Hippocampal formation (tissue), 2 donors: ENCODE measurements at places on chromosomes 12 and 14.
A peak's percentile ranks its signal among the peaks of the same experiment; 100 is the strongest.

DNA sequence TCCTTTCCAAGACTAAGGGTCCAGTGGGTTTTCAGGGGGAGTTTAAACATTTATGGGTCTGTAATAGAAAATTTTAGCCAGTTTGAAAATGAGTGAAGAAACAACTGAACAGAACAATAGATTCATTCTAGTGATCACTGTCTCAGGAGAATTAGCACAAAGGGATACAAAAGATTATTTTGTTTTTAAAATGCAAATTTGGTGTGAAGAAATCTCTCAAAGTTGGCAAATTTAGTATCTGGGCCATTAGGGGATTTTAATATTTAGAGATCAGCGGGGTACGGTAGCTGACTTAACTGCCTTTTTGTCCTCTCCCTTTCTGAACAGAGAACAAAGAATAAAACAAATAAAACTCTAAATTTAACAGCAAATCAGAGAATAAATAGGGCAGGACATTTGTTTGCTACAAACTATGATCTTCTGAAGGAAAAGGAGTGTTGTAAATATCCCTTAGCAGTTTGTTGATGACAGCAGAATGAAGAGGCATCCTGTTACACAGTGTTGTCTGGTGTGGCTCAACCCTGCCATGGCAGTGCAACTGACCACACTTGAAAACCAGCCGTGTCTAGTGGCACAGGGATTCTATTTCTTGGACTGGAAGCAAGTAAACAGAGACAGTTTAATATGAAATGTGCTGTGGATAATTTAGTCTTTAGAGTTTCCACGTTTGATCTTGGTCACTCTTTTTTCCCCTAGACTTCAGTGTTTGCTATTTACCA is 46.3 kb upstream of the LRTM2 start:
- DNase-seq, result peak; percentile 68

DNA sequence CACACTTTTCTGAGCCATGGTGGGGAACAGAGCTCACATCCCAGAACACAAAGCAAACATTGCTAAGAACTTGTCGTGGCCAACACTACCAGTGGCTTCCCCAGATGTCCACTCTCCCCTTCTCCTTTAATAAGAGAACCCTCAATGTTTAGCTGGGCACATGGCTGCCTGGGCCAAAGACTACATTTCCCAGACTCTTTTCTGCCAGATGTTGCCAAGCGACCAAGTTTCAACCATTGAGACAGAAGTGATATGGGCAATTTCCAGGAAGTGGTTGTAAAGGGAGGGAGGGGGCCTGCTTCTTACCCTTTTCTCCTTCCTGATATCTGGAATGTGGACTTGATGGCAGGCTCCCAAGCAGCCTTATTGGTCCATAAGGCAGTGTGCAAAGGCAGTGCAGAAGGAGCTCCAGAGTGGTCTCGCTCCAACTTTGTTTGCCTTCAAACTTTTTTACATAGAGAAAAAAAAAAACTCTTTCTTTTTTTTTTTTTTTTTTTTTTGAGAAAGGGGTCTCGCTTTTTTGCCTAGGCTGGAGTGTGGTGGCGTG is 24.9 kb upstream of the JDP2 start:
- no peak for DNase-seq

GRCh38 chr12:113162102-113163029 is 12.8 kb downstream of the CFAP73 start:
- no peak for DNase-seq

- no peak for DNase-seq
Measured at GRCh38 chr12:34407813-34408212, 385.5 kb downstream of the ALG10 start.

- no peak for DNase-seq
Measured at GRCh38 chr12:29695026-29695425, 88.7 kb downstream of the TMTC1 start.

- DNase-seq, result no peak
Measured at GRCh38 chr12:108495054-108495453, 20.0 kb upstream of the FICD start.

DNA sequence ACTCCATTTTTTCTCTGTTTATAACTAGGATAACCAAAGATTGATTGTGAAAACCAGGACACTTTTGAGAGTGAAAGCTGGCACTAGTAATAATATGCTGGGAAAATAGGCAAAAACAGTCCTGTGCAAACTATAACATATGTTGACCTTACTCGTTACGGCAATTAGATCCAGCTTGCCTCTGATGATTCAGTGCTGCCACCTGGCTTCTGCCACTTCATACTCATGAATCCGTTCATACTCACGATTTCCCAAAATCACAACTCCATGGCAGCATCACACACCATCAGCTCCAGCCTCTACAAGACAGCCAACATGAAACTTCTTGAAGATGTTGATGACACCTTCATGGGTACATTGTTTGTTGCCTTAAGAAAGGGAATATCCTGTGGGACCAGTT is 49.1 kb upstream of the CAND1 start:
- no peak for DNase-seq

- no peak for DNase-seq
Measured at GRCh38 chr14:104351849-104352492, 213.6 kb downstream of the KIF26A start.

GRCh38 chr12:76927170-76927784 is 48.5 kb upstream of the CSRP2 start:
- no peak for DNase-seq

- DNase-seq, result no peak
Measured at GRCh38 chr14:56742391-56742878, 67.8 kb downstream of the OTX2 start.

GRCh38 chr14:43198465-43198864 is 1308.6 kb downstream of the FSCB start:
- DNase-seq, result no peak

GRCh38 chr12:57720606-57721595 is 17.6 kb downstream of the AGAP2 start:
- no peak for DNase-seq

DNA sequence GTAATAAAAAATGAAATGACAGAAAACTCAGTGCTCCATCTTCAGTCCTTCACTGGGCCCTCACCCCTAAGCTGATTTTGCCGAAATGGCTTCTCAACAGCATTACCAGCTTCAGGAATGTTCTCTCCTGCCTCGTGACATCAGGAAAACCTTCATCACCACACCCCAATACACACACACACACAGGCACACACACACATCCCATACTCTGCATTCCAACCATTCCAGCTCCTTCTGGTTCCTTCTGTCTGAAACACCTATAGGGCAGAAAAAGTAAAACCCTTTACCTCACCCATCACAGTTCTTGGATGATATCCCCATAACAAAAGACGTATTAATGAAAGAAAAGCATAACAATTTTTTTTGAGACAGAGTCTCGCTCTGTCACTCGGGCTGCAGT is 75.9 kb downstream of the CCDC60 start:
- no peak for DNase-seq

GRCh38 chr12:25584596-25584995 is 31.5 kb upstream of the LMNTD1 start:
- no peak for DNase-seq

GRCh38 chr12:28883406-28883997 is 265.6 kb upstream of the FAR2 start:
- no peak for DNase-seq

GRCh38 chr14:101508196-101508947 is 52.9 kb upstream of the DIO3 start:
- no peak for DNase-seq

DNA sequence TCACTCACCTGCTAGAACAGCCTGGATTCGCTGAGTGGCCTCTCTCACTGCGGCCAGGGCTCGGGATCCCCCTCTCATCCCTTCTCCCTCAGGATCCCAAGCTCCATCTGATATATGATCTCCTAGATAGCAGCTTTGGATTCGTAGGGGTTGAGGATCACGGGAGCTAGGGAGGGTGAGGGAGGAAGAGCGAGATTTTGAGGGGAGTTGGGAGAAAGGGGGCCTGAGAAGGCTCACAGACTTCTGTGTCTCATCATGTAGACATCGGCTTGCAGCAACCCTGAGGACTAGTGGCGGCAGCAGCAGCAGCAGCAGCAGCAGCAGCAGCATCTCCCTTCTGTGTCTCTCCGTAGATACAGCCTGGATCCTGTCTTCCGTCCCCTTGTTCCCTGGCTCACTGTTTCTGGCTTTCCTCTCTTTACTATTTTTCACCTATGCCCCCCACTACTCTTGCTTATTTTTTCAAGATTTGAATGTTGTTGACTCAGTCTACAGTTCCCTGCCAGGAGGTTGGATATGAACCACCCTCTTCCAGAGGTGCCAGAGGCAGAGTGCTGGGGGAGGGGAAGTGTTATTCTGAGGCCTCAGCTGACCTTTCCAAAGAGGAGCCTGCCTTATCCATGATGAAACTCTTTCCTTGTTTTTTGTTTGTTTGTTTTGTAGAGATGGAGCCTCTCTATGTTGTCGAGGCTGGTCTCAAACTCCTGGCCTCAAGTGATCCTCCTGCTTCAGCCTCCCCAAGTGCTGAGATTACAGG is at the start of gene CIROP:
CIROP (minus strand) TSS at position 399 of the 757 bp plus-strand sequence; CDS start at position 330, 69 bp downstream.
- DNase-seq, result no peak

- DNase-seq, result no peak
Measured at GRCh38 chr12:50924131-50924438, 28.3 kb upstream of the HIGD1C start.

GRCh38 chr12:61524851-61525250 is 735.4 kb upstream of the USP15 start:
- no peak for DNase-seq

DNA sequence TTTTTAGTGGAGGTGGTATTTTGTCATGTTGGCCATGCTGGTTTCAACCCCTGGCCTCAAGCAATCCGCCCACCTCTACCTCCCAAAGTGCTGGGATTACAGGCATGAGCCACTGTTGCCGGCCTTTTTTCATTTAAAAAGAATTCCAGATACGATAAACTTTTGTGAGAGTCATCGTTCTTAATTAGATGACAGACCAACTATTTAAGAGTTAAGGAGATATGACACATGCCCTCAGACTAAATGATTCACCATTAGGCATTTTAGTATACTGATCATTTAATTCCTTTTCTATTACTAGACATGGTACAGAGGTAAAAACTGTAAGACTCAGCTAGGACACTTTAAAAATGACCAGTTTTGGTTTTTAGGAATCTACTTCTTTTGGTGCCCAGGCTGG is 2.4 kb downstream of the ANKRD13A start:
- DNase-seq, result no peak

- DNase-seq, result no peak
Measured at GRCh38 chr14:32064931-32065330, 12.2 kb upstream of the ARHGAP5 start.

DNA sequence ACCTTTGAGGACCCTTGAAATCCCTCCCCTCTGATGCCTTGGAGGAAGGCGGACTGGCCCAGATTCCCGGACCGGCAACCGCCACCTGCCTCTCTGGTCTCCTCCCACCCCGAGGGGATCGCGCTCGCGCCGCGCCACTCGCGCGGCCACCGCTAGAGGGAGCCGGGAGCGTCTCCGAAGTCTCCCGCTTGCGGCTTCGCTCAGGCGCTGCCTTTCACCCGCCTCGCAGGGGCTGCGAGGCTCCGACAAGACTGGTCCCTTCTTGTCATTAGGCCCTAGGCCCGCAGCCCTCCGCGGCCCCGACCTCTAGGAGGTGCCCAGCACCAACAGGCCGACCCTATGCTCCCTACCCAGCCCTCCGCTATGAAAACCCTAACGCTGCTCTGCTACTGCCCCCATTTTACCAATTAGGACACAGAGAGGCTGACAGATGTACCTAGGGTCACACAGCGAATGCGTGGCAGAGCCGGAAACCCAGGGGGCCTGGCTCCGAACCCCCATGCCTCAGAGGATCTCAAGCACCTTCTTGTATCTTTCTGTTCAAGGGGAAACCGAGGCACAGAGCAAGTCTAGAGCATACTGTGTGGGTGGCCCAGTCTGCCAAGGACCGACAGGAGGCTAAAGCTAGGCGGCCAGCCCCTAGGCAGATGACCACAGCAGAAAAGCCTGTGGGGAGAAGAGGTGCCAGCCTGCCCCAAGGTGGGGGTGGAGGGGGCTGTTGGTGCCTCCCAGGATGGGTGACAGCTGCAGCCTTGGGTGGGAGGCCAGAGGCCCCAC is 21.4 kb upstream of the VSX2 start:
- DNase-seq, result peak; percentile 63

GRCh38 chr12:62774794-62775193 is 160.2 kb downstream of the PPM1H start:
- no peak for DNase-seq

DNA sequence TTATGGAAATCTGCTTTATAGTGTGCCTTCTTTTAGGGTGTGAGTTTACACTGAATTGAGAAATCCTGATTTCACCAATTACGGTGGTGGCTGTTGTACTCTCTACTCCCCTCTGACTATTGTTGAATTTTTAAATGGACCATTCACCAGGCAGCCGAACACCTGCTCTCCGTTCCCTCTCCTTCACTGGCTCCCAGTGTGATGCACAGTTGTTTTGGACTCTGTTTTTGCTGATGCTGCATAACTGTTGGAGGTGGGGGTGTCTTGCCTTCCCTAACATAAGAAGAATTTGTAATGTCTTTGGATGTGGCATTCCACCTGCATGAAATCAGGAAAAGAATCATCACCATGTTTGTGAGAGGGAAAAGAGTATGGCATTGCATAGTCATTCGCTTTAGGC is 341.2 kb downstream of the SNAPC1 start:
- no peak for DNase-seq

- DNase-seq, result no peak
Measured at GRCh38 chr14:60353420-60353819, 104.4 kb downstream of the PPM1A start.

GRCh38 chr14:100590726-100591452 is 3.7 kb upstream of the BEGAIN start:
- DNase-seq, result no peak

- no peak for DNase-seq
Measured at GRCh38 chr14:81471062-81471461, 62.6 kb downstream of the SEL1L start.

DNA sequence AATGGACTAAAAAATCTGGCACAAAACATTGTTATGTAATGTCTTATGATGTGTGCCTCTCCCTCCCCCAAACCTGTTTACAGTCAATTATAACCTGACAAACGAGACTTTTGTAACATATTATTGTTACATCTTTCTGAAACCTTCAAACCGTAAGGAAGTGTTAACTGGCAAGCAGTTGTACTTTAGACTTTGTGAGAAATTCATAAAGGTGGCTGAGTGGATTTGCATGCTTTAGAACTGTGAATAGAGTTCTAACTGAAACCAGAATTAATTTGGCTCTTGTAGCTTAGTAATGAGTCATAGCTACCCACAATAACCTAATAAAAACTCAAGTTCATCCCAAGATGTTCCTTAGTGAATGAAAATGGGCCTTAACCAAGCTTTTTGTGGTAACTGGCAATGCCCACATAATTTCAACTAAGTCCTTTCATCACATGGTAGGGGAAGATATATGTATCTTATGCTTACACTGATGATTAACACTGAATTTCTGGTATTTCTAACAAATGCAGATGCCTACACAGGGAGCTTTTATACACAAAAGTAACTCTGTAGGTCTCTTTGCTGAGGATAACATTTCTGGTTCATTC is 29.7 kb downstream of the RAD9B start:
- no peak for DNase-seq

GRCh38 chr14:74048281-74048680 is 29.1 kb downstream of the BBOF1 start:
- no peak for DNase-seq
